Adrenal gland (tissue), 19 donors: ENCODE measurements at places on chromosomes 4 and X. TPM values are rescaled to one million over a fixed set of nuclear protein-coding genes. Genes with fewer than 3 reads are reported as not detected.

The NUDT6 gene
- 16.4 TPM for polyA plus RNA-seq

The NUP54 gene
- polyA plus RNA-seq: 21.6 TPM

The SLC34A2 gene
- polyA plus RNA-seq: 0.20 TPM

The DDIT4L gene
- 1.2 TPM for polyA plus RNA-seq

The MBNL3 gene
- polyA plus RNA-seq: 18.0 TPM

The BANK1 gene
- polyA plus RNA-seq: 2.7 TPM
